ENCODE measurements at places on chromosomes 6 and 20. TPM values are rescaled to one million over a fixed set of nuclear protein-coding genes. Genes with fewer than 3 reads are reported as not detected.
A peak's percentile ranks its signal among the peaks of the same experiment; 100 is the strongest.

Gene MTFR2
- 13.5 TPM for polyA plus RNA-seq

GRCh38 chr6:84432619-84433018 lies 205.2 kb upstream of the CEP162 start:
- no peak for DNase-seq

- DNase-seq: no peak
Observed at GRCh38 chr6:89139509-89140346, 6.1 kb upstream of the PM20D2 start.

DNA sequence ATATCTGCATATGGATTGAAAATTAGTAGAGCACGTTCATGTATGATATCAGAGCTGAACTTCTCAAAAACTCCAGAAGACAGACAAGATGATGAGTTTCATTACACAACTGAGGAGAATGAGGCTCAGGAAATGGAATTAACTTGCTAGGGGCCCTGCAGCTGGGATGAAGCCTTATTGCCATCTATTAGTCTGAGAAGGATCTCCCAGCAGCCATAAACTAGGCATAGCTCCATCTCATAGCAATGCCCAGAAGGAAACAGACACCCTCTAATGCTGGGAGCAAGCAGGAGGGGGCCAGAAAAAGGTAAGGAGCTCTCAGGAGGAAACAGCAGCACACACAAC lies 18.0 kb downstream of the TFEB start:
- DNase-seq: no peak

DNA sequence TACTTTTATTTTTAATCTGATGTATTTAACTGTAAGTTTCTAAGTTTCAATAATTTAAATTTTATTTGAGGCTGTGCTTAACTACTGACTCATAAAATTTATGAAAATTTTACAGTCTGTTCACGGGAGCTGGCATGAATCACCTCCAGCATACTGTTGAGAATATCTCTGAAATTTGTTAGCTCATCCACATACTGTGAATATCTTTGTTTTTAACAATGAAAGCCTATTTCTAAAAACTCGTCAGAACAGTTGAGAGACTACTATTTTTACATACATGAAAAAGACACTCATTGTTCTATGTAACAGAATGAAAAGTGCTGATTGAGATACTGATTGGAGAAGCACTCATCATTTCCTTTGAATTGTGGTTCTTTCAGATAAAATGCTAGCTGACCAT lies 749.3 kb downstream of the TENT5A start:
- DNase-seq: no peak

GRCh38 chr6:2447931-2448330 lies 202.5 kb upstream of the GMDS start:
- DNase-seq: no peak

Gene SNX9
- 18.1 TPM for polyA plus RNA-seq

DNA sequence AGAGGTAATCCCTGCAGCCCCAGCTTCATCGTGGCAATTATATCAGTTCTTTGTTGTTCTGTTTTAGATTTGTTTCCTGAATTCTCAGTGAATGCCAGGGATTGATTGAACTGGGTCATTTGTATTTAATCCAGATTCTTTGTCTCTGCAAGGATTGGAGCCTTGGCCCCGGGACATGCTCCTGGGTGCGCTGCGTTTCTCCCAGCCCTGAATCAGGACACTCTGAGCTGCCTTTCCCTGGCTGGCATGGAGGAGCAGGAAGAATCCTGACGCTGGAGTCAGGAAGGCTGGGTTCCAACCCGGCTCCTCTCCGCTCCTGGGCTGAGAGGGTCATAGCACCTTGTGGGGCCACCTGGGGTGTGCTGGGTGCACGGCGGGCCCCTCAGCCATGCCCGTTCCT lies 545.6 kb downstream of the QKI start:
- no peak for DNase-seq

DNA sequence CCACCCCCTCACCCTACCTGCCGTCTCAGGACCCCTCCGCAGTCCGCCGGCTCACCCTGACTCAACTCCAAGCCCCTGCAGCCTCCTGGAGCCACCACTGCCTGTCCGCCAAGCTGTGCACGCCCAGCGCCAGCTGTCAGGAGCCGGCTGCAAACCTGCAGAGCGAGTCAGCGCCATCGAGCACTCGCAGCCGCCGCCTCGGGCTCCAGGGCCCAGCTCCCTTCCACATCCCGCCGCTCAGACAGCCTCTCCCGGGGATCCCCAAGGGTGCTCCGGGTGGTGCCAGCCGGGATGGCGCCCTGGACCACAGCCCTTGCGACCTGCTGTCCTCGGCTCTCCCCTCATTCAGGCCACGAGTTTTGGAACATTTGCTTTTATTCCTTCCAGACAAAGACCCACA lies 4.3 kb downstream of the TNNC2 start:
- DNase-seq: peak; percentile 64

GRCh38 chr20:10927011-10927583 lies 253.3 kb upstream of the JAG1 start:
- DNase-seq: no peak

GRCh38 chr20:33810259-33810658 lies 889 bp upstream of the CHMP4B start:
- no peak for DNase-seq

Gene SMIM28
- polyA plus RNA-seq: not detected

- no peak for DNase-seq
Observed at GRCh38 chr6:16787128-16787682, 25.9 kb upstream of the ATXN1 start.

GRCh38 chr20:23028392-23028791 lies 6.7 kb upstream of the SSTR4 start:
- no peak for DNase-seq

GRCh38 chr20:45181639-45182038 lies 6.9 kb downstream of the PI3 start:
- DNase-seq: no peak

- no peak for DNase-seq
Observed at GRCh38 chr6:137698636-137699030, 168.4 kb upstream of the TNFAIP3 start.

DNA sequence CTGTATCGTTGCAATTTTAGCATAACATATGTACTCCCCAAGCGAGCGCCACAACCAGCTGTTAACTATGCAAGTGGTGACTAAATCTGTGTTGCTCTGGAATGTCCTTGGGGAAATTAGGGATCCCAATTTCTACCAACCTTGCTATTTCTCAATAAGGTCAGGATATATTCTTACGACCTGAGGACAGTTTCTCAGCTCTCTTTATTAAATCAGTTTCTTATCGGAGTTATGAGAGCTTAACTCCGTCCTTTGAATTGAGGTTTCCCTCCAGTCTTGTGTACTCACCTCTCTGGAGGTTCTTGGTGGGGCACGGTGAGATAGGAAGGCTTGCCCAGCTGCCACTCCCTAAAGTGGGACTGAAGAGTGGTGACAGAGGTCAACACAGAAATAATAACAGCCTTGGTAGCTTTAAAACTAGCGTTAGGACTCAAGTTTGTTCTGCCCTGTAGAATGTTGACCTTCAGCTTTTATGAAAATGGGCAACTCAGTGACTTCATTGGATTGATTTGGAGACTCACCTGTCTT lies 694 bp downstream of the MRPS18B start:
- no peak for DNase-seq

GRCh38 chr20:25750765-25751696 lies 54.4 kb upstream of the ZNF337 start:
- DNase-seq: peak; percentile 64

Measured in GM23338 (cell line).